NCI-H187 treated with DMSO at 0.1 percent for 48 hours (cell line): ENCODE measurements at places on chromosomes 7 and 10.

DNA sequence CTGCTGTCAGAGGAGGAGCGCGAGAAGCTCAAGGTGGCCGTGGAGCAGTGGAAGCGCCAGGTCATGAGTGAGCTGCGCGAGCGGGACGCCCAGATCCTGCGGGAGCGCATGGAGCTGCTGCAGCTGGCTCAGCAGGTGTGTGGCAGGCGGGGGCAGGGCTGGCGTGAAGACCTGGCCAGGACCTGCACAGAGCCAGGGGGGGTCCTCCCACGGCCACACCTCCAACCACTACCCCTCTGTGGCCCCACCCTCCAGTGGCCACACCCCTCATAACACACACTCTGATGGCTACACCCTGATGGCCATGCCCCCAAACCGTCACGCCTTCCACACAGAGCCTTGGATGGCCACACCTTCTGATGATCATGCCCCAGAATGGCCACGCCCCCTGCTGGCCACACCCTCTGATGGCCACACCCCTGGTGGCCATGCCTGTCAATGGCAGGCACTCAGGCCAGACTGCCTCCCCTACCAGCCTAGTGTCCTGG lies 23.4 kb upstream of the DPYSL4 start:
- DNase-seq, result peak; percentile 84

DNA sequence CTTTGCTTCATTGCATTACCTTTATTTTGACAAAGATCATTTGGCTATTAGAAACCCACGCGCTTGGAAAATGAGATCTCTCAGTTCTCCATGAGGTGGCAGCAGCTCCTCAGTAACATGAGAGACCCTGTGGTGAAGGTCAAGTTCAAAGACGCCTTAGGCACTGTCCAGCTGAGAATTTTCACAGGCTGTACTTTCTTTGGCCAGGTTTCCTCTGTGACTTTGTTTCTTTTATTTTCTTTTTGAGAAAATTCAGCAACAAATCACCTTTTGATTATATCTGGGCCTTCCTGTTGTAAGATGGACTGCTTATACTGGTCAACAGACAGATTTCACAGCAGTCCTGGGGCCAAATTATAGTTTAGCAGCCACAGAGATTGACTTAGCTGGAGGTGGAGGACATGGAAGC lies 54.5 kb downstream of the RAB18 start:
- DNase-seq, result no peak

DNA sequence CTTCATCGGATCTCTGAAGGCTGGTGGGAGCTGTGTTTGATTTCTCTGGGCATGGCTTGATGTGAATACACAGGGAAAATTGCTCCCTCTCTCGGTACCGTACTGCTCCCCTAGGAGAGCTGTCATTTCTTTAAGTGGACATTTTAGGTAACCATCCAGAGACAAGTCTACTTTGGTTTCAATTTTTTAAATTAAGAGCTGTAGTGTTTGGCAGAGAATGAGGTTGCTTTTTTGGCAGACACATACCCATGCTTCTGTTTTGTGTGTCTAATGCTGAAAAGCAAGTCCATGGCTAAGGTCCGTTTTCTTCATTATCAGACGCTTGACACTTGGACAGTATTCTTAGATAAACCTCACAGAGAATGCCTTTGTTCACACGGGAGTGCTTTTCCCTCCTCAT lies 61.3 kb upstream of the TRIL start:
- DNase-seq, result no peak

- DNase-seq, result no peak
Observed at GRCh38 chr10:13526948-13527863, 1.6 kb downstream of the BEND7 start.

DNA sequence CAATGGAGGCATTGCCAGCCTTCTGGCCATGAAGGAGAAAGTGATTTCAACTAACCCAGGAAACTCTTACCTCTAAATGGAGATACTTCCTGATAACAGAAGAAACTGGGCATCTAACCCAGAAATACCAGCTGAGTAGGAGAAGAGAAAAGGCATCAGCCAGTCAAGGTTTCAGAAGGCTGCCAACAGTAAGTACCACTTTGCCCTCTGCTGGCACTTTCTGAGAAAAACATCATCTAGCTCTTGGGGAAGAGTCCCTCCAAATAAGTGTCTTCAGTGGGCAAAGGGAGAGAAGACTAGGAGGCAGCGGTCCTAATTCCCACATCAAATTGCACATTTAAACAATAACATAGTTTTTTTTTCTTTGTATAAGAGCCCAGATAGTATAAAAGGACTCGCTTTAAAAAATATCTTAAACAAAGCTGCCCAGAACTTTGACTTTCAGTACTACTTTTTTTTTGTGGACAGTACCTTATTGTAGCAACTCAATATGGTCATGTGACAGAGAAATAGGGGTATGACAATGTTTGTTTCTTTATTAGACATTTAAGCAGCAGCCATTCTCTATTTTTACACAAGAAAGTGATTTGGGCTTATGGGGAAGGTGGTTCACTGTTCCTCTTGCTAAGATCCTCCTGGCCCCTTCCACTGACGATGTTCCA lies 157.3 kb downstream of the CTTNBP2 start:
- DNase-seq, result peak; percentile 14

DNA sequence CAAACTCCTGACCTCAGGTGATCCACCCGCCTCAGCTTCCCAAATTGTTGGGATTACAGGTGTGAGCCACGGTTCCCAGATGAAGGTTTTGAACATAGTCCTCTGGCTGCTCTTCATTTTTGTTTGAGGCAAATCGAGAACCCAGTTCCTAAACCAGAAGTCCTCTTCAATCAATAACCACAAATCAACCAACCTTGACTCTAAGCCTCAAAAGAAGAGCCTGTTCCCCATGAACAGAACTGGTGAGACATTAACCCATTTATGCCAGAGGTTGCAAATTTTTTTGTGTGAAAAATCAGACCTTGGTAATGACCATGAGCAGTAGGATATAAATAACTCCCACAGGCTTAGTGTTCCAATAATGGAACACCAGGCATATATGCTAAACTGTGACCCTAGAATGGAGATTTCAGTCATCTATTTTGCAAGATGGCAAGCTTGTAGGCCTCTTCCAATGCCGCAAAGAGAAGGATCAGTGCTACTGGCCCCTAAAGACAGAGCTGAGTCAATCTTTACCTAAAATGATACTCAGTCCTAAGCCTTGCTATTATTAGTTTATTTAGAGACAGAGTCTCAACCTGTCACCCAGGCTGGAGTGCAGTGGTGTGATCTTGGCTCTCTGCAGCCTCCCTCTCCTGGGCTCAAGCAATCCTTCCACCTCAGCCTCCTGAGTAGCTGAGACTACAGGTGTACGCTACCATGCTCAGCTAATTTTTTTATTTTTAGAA lies 15.9 kb downstream of the KPNA7 start:
- DNase-seq, result no peak

DNA sequence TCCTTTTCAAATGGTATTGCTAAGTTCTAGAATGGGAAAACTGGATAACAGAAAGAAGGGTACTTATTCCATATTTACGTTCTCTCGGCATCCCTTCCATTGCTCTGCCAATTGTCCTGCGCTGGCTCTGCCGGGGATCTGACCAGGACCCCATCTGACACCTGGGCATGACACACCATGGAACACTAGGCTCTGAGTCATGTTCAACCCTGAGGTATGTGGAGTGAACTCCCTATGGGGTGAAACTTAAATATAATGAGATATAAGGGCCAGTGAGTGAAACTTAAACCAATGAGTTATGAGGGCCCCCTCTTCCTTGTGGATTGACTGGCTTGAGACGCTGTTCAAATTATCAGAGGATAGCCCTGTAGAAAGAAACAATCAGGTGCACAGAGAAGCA lies 55.1 kb upstream of the ZEB1 start:
- no peak for DNase-seq
